SK-N-DZ (cell line): ENCODE measurements at places on chromosomes 13 and 19.

GRCh38 chr13:113616991-113617749, 32.6 kb downstream of the TFDP1 start:
- DNase-seq = no peak

GRCh38 chr13:41780715-41781706, 179.9 kb downstream of the VWA8 start:
- DNase-seq = no peak

DNA sequence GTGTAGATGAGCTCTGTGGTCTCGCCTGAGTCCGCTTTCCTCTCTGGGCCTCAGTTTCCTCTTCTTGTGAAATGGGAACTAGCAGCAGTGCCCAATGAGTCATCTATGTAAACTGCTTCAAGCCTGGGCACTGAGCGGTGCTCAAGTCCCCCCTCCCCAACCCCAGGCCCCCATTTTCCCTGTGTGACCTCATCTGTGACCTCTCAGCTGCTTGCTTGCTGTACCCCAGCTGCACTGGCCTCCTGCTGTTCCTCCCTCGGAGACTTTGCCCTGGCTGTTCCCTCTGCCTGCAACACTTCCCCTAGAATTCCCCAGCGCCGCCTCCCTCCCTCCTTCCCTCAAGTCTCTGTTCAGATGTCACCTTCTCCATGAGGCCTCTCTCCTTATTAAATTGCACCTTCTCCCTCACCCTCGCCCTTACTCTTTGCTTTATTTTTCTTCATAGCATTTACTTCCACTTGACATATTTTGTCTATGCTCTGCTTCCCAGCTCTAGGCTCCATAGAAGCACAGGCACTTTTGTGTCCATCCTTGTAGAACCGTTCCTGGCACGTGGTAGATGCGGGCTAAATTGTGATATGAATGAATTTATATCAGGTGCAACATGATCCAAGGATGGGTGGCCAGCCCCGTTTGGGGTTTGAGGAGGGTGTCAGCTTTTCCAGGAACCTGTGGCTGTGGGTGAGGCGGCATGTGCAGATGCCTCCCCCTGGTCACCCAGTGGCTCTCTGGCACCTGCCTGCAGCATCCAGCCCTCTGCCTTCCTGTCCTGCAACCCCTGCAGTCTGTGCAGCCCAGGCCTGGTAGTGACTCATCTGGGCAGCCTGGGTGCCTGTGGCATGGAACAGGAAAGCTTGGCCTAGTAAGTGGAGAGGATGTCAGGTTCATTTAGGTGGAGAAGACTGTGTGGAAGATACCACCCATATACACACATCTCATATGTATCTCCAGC, 26.3 kb downstream of the SIPA1L3 start:
- DNase-seq = no peak

GRCh38 chr13:99980201-99980823, 1.3 kb upstream of the ZIC2 start:
- DNase-seq = peak; percentile 50

DNA sequence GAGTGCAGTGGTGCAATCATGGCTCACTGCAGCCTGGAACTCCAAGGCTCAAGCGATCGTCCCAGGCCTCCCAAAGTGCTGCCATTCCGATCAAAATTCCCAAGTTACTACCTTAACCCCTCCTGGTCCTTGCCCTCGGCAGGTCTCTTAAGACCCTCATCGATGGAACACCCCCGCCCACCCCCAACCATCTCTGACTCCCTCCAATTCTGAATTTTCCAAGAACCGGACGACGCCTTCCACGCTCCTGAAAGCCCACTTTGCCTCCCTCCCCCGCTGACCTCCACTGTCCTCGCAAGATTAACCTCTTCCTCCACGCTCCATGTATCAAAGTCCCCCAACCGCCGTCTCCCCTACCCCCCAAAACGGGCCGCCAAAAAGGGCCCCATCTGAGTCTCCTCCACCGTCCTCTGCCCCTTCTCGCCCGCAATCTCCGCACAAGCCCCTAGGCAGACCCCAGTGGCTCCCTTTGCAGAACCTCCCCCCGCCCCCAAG, 539 bp downstream of the DAPK3 start:
- no peak for DNase-seq
